RPMI7951 (cell line): ENCODE measurements at places on chromosomes 3 and 15.
A peak's percentile ranks its signal among the peaks of the same experiment; 100 is the strongest.

DNA sequence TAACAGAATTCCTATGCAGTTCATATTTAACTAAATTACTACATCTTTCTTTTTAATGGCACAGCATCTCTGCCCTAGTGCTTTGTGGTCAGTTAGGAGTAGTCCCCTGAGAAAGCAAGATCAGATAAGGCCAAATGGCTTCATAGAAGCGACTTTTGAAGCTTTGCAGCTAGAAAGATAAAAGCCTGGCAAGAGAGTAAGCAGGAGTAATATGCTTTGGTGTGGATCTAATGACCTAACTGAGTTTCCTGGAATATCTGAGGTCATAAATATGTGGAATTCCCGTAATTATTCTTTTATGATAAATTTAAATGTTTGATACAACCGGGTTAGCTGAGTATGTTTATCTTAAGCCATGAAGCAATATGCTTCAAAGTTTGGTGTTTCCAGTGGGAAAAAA lies 374.9 kb upstream of the LRRC3B start:
- no peak for DNase-seq

- no peak for DNase-seq
Observed at GRCh38 chr3:15903164-15903563, 105.4 kb upstream of the ANKRD28 start.

DNA sequence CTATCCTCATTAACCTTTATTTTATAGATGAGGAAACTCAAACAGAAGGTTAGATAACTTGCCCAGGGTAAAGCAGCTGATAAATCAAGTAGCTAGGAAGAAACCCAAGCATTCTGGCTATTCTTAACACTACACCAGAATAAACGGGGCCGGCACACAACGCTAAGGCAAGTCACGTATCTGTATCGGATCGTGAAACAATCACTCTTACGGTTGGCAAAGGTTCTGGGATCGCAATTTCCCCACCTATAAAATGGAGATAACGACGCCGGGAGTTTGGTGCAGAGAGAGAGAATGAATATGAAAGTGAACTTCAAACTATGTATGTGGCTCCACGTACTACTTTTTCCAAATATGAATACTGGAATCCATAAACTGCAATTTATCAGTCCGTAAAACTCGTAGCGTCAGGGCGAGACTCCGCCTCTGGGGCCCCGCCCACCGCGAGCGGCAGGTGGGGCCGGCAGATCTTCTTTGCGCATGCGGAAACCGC lies 252 bp upstream of the ARMC8 start:
- DNase-seq, result peak; percentile 84

- DNase-seq, result peak; percentile 14
Observed at GRCh38 chr3:14497321-14497720, 42.8 kb downstream of the GRIP2 start.

DNA sequence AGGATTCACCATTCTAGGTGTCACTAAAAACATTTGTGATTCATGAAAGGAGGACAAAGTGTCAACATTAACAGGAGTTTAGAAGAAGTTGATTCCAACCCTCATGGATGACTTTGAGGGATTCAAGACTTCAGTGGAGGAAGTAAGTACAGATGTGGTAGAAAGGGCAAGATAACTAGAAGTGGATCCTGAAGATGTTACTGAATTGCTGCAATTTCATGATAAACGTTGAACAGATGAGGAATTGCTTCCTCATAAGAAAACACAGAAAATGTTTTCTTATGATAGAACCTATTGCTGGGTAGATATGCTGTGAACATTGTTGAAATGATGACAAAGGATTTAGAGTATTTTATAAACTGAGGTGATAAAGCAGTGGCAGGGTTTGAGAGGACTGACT lies 23.5 kb upstream of the ATP2C1 start:
- no peak for DNase-seq

GRCh38 chr3:51388286-51389029 lies 2.6 kb upstream of the RBM15B start:
- peak; percentile 21 for DNase-seq

DNA sequence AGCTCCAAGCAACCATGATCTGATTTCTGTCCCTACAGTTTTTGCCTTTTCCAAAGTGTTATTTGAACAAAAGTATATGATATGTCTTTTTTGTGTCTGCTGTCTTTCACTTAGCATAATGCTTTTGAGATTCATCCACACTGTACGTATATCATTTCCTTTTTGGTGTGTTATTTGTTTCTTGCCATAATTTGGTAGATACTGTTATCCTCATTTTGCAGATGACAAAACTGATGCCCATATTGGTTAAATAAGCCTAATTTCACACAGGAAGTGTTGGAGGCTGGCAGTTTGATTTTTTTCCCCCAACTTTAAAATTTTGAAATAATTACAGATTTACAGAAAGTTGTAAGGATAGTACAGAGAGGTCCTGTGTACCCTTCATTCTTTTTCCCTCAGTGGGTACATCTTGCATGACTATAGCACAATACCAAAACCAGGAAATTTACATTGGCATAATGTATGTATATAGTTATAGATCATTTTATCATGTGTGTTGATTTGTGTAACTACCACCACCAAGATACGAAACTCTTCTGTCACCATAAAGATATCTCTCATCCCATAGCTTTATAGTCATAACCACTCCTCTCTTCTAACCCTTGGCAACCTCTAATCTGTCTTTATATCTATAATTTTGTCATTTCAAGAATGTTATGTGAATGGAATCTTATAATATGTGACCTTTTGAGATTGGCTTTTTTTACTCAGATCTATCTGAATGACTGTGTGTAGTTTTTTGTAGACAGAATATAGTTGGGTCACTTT lies 55.6 kb downstream of the RASA2 start:
- DNase-seq, result no peak

DNA sequence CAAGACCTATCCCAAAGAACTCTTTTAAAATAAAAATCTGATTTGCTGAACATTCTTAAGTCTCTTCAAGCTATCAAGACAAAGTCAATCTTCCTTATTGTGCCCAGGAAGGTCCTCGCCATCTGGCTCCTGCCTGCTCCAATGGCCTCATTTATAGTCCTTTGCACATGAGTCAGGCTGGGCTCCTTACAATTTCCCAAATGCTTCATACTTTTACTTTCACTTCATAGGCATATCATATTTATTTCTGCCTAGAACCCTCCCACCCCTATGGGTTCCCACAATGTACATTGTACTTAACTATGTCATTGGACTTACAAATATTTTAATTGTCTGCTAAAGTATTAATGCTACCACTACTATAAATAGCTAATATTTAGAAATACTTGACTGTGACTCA lies 9.1 kb downstream of the THRB start:
- DNase-seq, result peak; percentile 33

- DNase-seq, result no peak
Observed at GRCh38 chr3:182810574-182811268, 17.4 kb downstream of the ATP11B start.
